ENCODE measurements at places on chromosomes 6 and 20.

GRCh38 chr6:170128346-170128745, 162.5 kb downstream of the DLL1 start:
- DNase-seq = no peak

DNA sequence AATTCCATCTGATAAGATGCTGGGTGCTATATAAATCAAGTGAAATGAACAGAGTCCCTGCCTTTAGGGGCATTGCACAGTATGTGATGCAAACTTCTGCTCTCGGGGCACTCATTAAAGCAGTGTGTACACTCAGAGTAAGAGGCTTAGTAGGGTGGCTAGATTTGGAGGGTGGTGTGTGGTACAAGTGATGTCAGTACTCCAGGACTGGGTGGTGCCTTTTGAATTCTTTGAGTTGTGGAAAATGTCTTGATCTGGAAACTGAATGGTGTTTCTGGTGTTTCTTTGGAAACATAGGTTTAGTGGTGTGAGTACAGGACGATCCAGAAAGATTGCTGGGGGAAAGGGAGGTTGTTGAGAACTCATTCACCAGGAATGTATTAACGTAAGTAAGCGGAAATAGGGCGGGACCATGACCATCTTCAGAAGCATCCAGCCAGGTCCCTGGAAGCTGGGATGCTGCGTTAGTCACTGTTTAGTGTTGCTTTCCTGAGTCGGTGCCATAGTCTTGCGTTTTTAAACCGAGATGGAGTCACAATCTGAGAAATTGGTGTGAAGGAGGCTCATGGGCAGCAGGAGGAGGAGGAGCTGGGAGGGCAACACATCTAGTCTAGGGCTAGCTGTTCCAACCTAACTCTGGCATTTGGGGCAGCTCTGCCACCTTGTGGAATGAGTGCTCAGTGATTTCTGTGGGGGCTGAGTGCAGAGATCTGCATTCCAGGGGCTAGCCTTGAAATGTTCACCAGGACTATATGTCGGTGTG, 70.3 kb downstream of the SCAND1 start:
- peak; percentile 58 for DNase-seq

GRCh38 chr20:34624629-34625028, 52.3 kb downstream of the PIGU start:
- no peak for DNase-seq

- no peak for DNase-seq
Observed at GRCh38 chr6:78909391-78909790, 42.0 kb downstream of the IRAK1BP1 start.

- DNase-seq = no peak
Observed at GRCh38 chr6:160882791-160883279, 108.7 kb upstream of the MAP3K4 start.

DNA sequence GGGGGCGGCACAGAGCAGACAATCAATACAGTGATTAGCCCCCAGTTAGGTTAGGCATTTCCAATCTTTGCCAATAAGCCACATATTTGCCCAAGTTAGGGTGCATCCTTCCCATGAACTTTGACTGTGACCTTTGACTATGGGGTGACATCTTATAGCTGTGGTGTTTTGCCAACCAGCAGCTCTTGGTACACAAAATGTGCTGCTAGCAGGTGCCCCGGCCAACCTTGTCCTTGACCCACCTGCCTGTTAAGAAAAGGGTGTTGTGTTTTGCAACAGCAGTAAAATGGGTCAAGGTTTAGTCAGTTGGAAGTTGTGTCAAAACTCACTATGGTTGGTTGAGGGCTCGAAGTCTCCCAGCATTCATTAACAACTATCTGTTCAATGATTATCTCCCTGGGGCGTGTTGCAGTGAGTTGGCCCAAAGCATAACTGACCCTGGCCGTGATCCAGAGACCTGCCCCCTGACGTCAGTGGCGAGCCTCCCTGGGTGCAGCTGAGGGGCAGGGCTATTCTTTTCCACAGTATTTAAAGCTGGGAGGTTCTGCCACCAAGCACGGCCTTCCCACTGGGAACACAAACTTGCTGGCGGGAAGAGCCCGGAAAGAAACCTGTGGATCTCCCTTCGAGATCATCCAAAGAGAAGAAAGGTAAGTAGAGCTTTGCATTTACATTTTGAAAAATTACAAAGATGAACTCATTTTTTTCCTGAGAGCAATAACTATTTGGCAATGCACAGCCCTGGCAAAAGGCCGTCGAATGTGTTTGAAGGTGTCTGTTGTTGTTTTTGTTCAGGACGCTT, at the start of gene PCK1:
Gene PCK1 (plus strand): TSS at position 557 of the 802 bp plus-strand sequence. CDS start 302 bp downstream, outside the sequence.
- no peak for DNase-seq
